Cardiac ventricle fibroblast (primary cell): ENCODE measurements at places on chromosomes 6 and 20. TPM values are rescaled to one million over a fixed set of nuclear protein-coding genes. Genes with fewer than 3 reads are reported as not detected.

Gene TGM3
- total RNA-seq = not detected in 2 replicates

Gene SGK2
- total RNA-seq = 0.69 and 0.93 TPM in 2 replicates

Gene PAK5
- not detected in 2 replicates for total RNA-seq

Gene PTGIS
- 33.8 and 35.1 TPM in 2 replicates for total RNA-seq

Gene VEGFA
- total RNA-seq = 56.9 and 68.8 TPM in 2 replicates

Gene SCRT2
- not detected in 2 replicates for total RNA-seq

Gene DDX43
- 0.37 and 2.3 TPM in 2 replicates for total RNA-seq

Gene RSPO3
- 0.50 and 0.59 TPM in 2 replicates for total RNA-seq

Gene MEP1A
- total RNA-seq = not detected in 2 replicates

Gene PAX1
- not detected in 2 replicates for total RNA-seq

Gene TNFRSF6B
- total RNA-seq = 2.5 and 3.1 TPM in 2 replicates

Gene DUSP15
- total RNA-seq = 0.34 TPM in 1 of 2 replicates, not detected in the other
